Smooth muscle cell of the brain vasculature (primary cell): ENCODE measurements at places on chromosomes 7 and 10.

DNA sequence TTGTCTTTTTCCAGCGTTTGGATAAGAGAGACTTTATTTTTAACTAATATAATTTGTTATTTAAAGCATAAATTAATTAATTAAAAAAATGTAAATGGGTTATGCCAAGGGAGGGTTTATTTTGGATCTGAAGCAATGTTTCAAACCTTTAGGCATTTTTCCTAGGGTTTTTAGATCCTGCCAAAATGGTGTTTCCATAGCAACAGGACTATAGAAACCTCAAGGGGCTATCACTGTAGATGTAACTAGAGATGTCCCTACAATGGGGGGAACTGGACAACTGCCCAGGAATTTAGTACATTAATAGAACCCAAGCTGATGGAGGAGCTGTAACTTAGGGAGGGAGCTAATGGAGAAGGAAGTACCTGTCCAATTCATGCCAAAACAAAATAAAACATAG, 57.3 kb downstream of the SLC39A12 start:
- no peak for DNase-seq

DNA sequence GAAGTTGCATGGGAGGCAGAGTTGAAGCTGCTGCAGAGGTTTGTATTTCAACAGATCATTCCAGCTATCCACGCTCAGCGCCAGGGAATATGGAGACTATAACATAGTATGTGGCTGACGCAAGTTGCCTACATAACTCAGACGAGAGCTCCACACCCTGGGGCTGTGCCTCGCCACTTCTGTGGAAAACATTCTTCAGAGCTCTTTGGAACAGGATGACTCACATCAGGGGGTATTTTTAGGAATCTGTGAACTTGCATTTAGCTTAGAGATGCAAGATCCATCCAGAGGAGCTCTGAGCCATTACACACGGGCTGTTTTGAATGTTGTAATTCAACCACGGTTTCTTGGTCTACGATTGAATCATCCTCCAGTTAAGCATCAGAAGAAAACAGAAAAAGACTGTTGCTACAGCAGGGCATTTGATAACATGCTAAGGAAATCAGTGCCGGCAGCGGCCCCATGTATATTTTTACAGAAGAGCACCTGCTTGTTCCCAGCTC, 481.5 kb upstream of the AKR1E2 start:
- peak; percentile 97 for DNase-seq

GRCh38 chr10:6817770-6818169, 237.7 kb upstream of the PRKCQ start:
- no peak for DNase-seq

DNA sequence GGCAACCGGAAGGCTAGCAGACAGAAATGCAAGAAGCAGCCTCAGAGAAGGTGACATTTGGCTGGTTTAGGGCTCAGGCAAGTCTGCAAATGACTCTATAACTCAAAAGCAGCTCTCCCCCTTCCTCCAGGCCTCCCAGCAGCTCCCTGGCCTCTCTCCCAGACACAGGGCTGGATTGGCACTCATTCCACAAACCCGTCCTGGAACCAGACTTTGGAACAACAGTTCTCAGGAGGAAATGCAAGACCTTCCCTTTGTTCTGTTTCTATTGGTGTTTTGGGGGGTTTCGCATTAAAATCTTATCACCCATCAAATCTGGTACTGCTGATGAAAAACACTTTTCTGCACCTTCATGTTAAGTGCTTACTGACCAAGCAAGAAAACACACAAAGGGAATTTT, 40.3 kb upstream of the EFCAB10 start:
- no peak for DNase-seq

DNA sequence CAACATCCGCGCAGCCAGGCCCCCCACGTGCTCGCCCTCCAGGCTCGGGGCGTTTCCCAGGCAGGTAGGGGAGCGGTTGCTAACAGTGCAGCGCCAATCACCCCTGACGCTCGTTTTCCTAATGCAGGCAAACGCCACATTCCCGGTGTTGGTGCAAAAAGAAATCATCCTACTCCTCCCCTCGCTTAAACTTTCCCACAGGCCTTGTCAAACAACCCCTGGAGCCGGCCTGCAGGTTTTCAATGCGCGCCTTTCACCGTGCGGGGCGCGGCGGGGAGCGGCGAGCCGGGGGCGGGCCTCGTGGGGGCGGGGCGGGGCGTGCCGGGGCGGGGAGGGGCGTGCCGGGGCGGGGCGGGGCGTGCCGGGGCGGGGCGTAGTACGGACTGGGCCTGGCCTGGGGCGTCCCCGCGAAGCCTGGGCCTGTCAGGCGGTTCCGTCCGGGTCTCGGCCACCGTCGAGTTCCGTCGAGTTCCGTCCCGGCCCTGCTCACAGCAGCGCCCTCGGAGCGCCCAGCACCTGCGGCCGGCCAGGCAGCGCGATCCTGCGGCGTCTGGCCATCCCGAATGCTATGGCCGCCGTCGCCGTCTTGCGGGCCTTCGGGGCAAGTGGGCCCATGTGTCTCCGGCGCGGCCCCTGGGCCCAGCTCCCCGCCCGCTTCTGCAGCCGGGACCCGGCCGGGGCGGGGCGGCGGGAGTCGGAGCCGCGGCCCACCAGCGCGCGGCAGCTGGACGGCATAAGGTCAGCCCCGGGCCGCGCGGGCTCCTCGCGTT, at the start of gene ECHDC3:
ECHDC3 (plus strand) TSS at position 374 of the 770 bp plus-strand sequence; CDS start at position 569, 195 bp downstream.
- no peak for DNase-seq

GRCh38 chr10:1293636-1294435, 237.7 kb downstream of the WDR37 start:
- no peak for DNase-seq

DNA sequence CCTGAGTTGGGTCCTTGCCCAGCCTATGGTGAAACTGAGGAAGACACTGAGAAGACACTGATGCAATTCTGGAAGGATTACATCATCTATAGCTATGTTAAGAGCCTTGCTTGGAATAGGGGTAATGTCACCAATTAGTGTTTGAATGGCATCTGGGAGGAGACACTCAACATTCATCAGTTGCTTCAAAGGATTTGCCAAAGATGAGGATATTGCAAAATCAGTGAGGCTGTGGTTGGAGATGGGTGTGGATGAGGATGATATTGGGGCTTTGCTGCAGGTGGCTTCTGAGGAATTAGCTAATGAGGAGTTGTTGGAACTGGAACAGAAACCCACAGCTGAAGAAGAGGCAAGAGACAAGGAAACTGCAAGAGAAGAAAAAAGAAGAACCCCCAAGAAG, 146.7 kb upstream of the SP4 start:
- no peak for DNase-seq

- DNase-seq, result no peak
These were observed 3.0 kb upstream of the NANOS1 start for GRCh38 chr10:119026301-119027110.

DNA sequence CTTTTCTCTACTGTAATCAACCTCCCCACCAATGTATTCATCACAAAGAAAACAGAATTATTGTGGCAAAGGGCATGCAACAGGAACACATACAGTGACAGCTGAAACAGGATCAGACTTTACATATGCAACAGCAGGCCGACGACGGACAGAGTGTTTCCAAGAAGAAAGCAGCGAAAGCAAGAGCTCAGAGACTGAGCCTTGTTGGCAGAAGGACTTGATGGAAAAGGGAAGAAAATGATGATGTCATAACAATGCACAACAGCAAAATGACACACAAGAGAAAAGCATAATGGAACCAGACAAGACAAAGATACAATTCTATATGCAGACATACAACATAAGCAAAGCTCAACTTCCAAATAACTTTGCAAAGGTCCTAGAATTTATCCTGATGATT, 106.5 kb downstream of the ARHGAP12 start:
- no peak for DNase-seq

DNA sequence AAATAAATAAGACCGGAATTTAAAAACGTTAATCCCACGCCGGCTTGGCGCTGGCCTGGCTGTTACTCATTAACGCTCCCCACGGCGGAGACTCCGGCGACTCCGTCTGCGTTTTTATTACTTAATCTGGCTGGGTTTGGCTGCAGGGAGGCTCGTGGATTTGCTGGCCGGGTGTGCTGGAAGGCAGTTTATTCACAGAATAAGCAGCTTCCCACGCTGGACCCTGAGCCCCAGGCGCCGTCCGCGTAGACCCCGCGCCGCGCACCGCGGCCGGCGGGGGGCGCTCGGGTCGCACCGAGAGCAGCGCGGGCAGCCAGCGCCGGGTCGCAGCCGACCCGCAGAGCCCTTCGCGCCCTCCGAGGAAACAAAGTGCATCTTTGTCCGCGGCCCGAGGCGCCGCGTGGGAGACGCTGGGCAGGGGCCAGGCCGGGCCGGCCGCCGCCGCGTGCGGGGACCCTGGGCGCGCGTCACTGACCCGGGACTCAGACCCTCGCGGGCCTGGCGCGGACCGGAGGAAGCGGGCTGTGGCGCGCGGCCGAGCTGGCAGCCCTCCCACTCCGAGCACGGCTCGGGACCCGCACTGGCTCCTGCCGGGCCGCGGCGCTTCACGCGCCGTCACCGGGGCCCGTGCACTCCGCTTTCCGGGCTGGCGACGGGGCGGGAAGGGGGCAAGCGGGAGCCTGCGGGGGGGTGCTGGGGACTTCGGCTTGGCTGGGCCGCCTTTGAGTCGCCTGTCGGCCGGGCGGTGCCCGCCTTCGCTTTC, 587 bp upstream of the GRK5 start:
- DNase-seq, result no peak

GRCh38 chr7:139916717-139917395, 87.8 kb downstream of the TBXAS1 start:
- no peak for DNase-seq

DNA sequence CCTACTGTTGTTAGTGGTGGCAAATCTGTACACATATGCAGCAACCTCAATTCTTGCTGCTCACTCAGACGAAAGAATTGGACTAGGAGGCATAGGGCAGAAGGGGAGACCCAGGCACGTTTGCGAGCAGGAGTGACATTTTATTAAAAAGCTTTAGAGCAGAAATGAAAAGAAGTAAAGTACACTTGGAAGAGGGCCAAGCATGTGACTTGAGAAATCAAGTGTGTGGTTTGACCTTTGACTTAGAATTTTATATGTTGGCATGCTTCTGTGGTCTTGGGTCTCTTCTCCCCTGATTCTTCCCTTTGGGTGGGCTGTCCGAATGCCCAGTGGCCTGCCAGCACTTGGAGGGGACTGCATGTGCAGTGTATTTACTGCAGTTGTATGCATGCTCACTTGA, 205.5 kb upstream of the SEMA3D start:
- no peak for DNase-seq

DNA sequence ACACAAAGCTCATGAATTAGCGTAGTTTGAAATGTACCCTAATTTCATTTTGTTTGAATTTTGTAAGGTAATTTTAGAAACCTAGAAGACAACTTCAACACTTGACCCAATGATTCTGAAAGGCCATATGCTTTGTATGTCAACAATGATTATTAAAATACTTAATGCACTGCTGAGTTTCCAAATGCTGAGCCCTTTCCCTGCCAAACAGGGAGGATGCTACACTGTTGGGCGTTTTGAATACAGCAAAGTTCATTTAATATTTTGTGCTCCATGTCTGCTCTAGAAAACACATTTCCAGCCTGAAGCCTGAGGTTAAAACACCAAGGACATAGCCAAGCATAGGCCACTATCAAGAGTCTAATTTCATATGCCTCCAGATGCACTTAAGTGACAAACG, 99.8 kb downstream of the ICA1 start:
- no peak for DNase-seq

- DNase-seq, result no peak
These were observed 10.4 kb downstream of the HDAC9 start for GRCh38 chr7:18505870-18506460.
